Ureter (tissue), 1 donor: ENCODE measurements at places on chromosomes 3 and 15.
A peak's percentile ranks its signal among the peaks of the same experiment; 100 is the strongest.

DNA sequence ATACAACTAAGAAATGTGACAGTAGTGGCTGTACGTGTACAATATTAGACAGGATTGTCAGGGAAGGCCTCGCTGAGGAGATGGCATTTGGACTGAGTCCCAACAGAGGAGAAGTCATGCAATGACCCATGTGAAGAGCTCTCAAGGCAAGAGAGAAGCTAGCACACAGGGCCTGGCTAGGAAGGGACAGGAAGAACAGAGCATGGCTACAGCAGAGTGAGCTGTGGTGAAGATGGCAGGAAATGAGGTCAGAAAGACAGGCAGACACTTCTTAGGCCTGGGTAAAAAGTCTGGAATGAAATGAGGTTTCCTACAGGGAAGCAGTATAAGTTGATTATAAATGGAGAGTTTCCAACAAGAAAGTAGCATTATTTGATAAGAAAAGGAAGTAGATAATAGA, 33.2 kb upstream of the LEKR1 start:
- no peak for DNase-seq

DNA sequence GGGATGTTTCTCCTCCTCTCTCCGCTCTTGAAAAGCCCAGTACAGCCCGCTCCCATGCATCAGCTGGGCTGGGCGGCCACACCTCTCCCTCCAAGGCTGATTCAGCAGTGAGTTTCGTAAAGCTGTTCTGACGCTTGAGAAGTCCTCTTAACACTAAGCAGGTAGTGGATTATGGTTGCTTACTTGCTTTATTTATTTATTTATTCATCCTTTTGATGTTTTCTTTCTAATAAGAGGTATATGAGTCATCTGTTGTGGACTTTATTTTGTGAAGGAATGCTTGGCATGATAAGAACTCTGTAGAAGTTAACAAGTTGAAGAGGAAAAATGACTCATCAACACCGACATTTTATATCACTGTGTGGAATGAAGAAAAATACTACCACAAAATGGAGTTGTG, 285.0 kb downstream of the SQOR start:
- no peak for DNase-seq

GRCh38 chr15:50543556-50543955, 2.9 kb downstream of the USP50 start:
- DNase-seq, result no peak

DNA sequence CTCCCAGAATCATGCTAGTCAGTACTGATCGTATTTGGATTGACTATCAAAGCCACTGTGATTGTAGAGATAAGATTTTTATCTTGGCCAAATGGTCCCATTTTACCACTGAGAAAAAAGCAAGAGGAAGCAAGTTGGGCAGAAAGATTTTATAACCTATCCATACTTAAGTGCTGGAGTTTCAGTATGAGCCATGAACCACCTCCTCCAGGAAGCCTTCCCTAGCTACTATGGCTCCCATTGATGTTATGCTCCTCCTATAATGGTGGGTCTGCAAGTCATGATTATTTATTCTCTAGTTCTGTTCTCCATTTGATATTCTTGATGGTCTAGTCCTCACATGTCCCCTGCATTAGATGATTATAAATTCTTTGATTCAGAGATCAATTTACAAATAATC, 6.6 kb downstream of the MEGF11 start:
- DNase-seq, result no peak

DNA sequence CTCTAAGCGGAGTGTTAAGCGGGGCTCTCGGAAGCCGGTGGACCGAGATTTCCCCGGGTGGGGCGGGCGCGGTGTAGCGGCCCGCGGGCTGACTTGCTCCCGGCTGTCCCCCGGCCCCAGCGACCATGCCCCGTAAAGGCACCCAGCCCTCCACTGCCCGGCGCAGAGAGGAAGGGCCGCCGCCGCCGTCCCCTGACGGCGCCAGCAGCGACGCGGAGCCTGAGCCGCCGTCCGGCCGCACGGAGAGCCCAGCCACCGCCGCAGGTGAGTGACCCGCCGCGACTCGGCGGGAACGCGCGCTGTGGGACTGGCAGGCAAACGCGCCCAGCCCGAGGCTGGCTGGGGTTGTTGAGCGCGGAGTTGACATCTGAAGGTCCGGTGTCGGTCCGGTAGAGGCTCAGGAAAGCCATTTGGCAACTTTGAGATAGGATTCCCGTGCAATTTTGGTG, 1.3 kb downstream of the SMC4 start:
- DNase-seq, result peak; percentile 44

GRCh38 chr3:78941587-78941986, 826.2 kb downstream of the ROBO1 start:
- no peak for DNase-seq

- no peak for DNase-seq
These were observed 10.0 kb upstream of the ARL8B start for GRCh38 chr3:5112043-5112442.

DNA sequence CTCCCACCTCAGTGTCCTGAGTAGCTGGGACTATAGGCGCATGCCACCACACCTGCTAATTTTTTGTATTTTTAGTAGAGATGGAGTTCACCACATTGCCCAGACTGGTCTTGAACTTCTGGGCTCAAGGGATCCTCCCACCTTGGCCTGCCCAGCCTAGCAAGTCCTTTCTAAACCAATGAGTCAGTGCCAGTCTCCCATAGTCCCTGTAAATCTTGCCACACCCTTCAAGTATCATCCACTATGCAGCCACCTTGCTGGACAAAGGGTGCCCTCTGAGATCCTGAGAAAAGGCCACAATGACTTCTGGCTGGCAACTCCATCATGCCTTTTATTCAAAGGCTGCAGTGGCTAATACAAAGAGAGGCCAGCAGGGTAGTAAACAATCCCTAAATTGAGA, 184.0 kb downstream of the ABHD5 start:
- DNase-seq, result no peak

GRCh38 chr15:101559952-101560351, 70.4 kb upstream of the PCSK6 start:
- no peak for DNase-seq

GRCh38 chr15:76178296-76179000, 118.7 kb downstream of the TMEM266 start:
- no peak for DNase-seq

DNA sequence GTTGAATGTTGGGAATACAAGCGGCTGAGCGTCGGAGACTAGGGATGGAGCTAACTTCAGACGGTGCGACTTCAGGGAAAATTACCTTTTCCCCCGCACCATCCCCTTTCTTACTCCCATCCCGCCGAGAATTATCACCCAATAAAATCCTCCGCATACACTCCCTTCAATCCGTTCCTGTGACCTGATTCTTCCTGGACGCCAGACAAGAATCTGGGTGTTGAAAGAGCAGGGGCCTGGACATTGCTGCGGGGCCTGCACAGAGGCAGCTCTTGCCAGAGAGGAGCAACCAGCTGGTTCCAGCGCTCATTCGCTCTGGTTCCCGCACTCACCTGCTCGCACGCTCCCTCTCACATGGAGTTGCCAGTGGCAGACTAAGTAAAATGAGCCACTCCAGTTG, 241.9 kb downstream of the ALCAM start:
- no peak for DNase-seq

DNA sequence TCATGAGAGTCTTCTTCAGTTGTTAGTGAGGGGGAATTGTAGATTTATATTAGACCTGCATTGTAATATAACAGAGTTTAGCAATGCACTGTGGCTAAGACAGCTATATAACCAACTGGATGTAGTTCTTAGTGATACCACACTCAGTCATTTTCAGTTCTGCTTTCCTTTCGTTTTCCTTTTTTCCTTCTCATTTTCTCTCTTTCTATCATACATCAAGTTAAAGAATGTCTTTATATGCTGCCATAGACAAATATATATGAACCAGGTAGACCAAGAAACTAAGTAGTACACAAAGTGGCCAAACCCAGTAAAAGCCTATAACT, 43.7 kb upstream of the CD47 start:
- no peak for DNase-seq

GRCh38 chr3:135995766-135996165, 30.2 kb downstream of the PPP2R3A start:
- DNase-seq, result no peak

DNA sequence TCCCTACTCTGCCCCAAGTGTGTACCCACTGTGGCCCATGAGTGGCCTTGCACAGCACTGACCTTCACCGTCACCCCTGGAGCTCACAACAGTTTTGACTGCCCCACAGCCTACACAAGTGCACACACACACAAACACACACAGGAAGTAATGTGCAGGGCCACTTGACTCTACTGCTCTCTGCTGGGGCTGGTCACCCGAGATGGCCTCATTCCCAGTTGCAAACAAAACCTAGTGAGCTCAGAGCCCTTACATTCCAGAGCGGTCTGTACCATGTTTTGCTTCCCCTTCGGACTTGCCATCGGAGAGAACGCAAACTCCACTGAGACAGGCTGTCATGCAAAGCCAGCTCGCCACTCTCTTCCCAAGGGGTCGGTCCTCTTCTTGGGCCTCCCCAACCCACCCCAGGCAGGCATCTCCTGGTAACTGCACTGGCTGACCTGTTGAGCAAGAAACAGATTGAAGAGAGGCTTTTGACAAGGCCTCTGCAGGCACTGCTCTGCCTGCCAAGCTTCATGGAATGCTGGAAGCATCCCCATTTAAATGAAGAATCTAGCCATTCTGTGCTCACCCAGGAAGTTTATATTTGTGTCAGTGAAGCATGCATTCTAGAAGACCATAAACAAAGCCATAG, 232.0 kb upstream of the IGF1R start:
- DNase-seq, result no peak

DNA sequence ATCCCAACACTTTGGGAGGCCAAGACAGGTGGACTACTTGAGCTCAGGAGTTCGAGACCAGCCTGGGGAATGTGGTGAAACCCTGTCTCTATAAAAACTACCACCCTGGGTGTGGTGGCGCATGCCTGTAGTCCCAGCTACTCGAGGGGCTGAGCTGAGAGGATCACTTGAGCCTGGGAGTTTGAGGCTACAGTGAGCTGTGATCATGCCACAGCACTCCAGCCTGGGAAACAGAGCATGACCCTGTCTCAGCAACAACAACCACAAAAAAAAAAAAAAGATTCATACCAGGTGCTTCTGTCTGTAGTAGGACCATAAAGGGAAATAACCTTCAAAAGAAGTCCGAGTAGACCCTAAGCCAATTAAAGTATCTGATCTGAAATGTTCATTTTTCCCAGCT, 94.5 kb downstream of the SERPINI1 start:
- DNase-seq, result no peak

- DNase-seq, result no peak
These were observed 113.5 kb upstream of the CHL1 start for GRCh38 chr3:83096-83495.

- no peak for DNase-seq
These were observed 2.9 kb downstream of the SAMD7 start for GRCh38 chr3:169914321-169914720.

GRCh38 chr3:94494992-94495391, 432.1 kb downstream of the NSUN3 start:
- DNase-seq, result no peak

DNA sequence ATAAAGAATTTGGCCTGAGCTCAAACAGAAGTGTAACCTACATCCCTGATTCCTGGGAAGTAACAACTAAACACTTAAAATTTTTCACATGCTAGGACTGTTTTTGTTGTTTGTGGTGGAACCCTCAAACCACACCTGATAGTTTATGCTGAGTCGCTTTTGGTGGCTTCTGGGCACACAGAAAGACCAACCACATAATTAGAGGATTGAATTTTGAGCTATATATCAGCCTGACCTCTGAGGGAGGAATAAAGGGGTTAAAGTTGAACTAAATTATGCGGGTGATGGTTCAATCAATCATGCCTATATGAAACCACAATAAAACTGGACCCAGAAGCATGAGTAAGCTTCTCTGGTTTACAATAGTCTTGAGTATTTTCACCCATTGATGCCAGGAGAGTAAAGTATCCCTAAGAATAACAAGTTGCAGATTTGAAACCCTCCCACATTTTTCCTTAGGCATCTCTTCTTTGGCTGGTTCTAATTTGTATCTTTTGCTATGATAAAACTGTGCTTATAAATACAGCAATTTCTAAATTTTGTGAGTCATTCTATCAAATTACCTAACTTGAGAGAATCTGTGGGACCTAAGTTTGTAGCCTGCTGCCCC, 1304.5 kb upstream of the GBE1 start:
- no peak for DNase-seq

GRCh38 chr3:128591738-128592426, 58.7 kb downstream of the RPN1 start:
- no peak for DNase-seq

- no peak for DNase-seq
These were observed 140.7 kb upstream of the TRIM42 start for GRCh38 chr3:140536926-140537726.

DNA sequence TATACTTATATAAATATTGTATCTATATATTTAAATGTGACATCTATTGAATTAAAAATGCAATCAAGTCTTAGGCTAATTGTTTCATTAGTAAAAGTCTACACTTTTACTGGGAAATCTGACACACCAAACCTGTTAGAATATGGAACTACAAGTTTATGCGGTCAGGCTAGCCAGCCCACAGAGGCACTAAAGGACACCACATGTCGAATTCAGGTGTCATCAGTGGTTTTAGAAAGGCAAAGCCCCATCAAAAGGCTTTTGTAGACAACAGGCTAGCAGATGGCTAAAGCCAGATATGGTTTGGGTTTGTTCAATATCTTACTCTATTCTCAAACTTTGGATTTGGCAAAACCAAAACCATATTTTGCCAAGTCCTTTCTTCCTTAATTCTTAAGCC, 411.0 kb downstream of the MECOM start:
- no peak for DNase-seq

GRCh38 chr3:79651536-79652065, 116.2 kb downstream of the ROBO1 start:
- no peak for DNase-seq

GRCh38 chr3:120495809-120496208, 45.0 kb upstream of the FSTL1 start:
- no peak for DNase-seq

DNA sequence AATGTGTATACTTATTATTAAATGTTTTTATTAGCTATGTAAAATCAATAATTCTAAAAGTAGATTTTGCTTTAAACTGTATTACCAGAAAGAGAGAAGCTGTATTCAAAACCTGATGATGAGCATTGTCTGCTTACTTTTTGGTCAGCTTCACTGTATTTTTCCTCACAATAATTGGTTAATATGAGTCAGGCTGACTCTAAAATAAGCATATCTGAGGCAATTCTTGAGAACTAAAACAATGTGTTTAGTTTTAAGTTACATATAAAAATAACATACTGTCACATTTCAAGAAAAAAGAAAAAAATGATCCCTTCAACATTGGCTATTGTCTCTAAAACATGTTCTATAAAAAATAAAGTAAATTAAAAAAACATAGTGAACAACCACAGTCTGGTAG, 66.1 kb downstream of the EPHA3 start:
- DNase-seq, result no peak

- no peak for DNase-seq
These were observed 81.4 kb upstream of the KLF13 start for GRCh38 chr15:31245135-31245689.

DNA sequence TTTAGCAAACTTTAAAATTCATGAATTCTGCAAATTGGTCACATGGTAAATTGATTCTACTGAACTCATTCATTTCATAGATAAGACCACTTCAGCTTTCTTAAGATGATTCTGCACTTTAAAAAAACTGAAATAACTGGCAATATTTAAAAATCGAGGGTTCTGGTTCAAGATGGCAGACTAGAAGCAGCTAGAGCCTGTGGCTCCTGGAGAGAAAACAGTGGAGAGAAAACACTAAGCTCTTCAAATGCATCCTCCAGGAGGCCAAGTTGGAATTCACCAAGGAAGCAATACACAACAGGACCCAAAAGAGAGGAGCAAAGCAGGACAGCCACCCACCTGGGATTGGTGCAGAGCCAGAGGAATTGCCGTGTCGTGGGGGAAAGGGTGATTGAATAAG, 132.1 kb downstream of the SPATA16 start:
- DNase-seq, result no peak

- DNase-seq, result no peak
These were observed 6.6 kb downstream of the PLSCR5 start for GRCh38 chr3:146598535-146598934.
